ENCODE measurements at places on chromosomes 6 and 20. TPM values are rescaled to one million over a fixed set of nuclear protein-coding genes. Genes with fewer than 3 reads are reported as not detected.

The RALGAPA2 gene
- 61.5 TPM for total RNA-seq

The OPRL1 gene
- total RNA-seq = 7.7 TPM

The XKR7 gene
- 0.25 TPM for total RNA-seq

The TBX18 gene
- 4.6 TPM for total RNA-seq

The TRIM26 gene
- total RNA-seq = 67.1 TPM

The REM1 gene
- total RNA-seq = 2.6 TPM

The SLC17A5 gene
- 16.1 TPM for total RNA-seq
